ENCODE measurements at places on chromosomes 1 and 21.
A peak's percentile ranks its signal among the peaks of the same experiment; 100 is the strongest.

DNA sequence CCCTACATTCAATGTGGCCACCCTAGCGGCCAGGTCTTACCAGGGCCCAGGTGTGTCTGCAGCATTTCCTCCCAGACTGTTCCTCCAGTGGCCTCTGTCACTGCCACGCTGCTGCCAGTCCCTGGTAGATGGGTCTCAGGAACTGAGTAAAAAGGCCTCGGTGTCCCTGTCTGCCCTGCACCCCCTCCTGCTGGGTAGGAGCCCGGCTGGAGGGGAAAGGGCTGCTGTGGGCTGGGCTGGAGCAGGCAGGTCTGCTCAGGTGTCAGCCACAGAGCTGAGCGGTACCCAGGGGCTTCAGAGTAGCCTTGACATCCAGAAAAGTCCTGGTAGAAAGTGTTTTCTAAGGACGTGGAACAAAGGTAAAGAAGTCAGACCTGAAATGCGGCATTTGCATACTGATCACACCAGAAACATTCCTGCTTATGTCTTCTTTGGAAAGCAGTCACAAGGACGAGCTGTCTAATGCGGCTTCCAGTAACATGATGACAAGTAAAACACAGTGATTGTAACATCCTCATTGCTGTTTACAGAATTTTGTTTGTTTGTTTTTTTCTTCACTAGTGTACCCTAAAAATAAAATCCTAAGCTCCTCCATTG is 32.6 kb downstream of the SEC16B start:
- no peak for ATAC-seq

- no peak for ATAC-seq
Observed at GRCh38 chr1:42592811-42593210, 65.4 kb upstream of the PPIH start.

DNA sequence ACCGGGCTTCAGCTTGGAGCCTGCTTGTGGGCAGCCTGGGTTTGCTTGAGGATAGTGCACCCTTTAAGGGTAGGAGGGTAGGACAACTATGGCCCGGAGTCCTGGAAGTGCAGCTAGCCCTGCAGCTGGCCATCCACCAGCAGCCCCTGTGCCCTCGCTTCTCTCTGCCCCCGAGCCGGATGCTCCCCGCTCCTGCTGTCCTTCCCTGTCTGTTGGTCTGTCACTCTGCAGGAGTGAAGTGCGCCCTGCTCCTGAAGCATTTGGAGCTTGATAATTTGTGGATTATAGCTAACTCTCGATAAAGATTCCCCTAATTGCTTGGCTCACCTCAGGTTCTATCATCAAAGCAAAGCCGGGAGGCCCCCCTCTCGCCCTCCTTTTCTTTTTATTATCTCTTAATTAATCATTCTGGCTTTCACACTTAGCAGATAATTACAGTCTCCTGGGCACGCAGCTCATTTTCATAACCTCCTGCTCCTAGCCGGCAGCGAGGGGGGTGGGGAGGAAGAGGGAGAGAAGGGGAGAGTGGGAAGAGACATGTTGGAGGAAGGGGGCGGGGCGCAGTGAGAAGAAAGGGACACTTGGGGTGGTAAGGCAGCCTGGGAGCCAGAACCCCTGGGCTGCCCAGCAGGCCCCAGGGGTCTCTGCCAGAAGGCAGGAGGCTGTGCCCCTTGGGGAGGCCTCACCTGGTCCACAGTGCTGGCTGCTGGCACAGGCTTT is 14.4 kb downstream of the KIRREL1 start:
- no peak for ATAC-seq

DNA sequence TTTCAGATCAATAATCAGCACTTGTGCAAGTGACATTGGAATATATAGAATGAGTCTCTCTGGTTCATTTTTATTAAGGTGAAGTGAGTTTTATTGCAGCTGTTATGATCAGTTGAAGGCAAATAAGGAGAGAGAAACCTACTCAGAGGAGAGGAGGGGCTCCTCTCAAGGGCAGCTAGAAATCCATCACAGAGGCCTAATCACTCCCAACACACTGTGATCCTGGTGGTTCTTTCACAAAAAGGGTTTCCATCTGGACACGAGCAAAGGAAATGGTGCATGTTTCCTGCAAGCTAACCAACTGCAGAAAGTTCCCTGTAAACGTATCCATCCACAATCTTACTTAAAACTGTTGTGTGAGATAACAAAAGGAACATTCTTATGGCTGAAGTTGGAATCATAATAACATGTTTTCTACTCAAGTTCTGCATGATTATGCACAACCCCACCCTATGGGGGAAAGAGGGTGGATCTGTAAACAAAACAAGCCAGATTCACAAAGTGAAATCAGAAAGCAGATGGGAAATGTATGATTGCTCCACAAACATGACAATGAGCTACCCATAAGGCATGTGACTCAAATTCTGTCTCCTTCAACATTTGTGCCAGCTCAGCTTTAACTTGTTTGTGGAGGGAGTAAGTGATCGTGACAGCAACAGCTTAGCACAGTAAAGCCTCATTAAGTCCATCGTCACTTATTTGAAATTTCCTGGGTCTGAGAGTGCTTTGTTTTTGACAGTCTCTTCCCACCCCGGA is 141.2 kb upstream of the ST6GALNAC5 start:
- ATAC-seq = no peak

DNA sequence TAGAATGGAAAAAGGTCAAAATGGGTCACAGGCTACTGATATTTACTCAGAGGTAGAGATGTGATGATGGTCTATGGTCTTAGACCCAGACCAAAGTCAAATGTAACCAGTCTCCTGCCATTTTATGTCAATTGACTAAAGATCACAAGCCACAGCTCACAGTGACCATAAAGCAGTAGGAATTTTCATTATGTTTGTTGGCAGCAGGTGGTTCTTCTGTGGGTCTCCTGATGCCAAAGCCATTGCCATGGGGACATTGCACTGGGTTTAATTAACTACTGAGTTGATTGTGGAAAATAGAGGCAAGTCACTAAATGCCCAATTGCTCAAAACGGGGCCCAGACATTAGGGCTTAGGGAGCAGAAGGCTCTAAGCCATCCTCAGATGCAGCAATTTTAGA is at the start of gene OR10K2:
TSS of gene OR10K2 (minus strand) at position 101 of the 400 bp plus-strand sequence. CDS start 5,371 bp downstream, outside the sequence.
- no peak for ATAC-seq

- ATAC-seq = no peak
Observed at GRCh38 chr1:92989936-92990583, 28.8 kb upstream of the DIPK1A start.

DNA sequence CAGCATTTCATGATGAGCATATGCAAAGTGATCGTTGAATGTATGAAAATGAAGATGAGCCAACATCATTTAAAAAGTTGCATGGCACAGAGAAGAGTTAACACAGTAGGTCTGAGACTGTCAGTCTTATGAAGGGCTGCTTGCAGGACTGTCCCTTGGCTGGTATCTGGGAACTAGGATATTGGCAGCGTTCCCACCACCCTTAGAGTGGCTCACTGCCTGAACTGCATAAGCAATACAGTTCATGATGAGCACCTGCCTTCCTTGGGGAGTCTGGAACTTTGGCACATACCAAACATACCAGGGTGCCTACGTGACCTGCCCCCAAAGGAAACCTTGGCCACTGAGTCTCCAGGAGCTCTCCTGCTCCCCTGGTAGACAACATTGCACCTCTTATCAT is 161.8 kb downstream of the DSCAM start:
- ATAC-seq = no peak

DNA sequence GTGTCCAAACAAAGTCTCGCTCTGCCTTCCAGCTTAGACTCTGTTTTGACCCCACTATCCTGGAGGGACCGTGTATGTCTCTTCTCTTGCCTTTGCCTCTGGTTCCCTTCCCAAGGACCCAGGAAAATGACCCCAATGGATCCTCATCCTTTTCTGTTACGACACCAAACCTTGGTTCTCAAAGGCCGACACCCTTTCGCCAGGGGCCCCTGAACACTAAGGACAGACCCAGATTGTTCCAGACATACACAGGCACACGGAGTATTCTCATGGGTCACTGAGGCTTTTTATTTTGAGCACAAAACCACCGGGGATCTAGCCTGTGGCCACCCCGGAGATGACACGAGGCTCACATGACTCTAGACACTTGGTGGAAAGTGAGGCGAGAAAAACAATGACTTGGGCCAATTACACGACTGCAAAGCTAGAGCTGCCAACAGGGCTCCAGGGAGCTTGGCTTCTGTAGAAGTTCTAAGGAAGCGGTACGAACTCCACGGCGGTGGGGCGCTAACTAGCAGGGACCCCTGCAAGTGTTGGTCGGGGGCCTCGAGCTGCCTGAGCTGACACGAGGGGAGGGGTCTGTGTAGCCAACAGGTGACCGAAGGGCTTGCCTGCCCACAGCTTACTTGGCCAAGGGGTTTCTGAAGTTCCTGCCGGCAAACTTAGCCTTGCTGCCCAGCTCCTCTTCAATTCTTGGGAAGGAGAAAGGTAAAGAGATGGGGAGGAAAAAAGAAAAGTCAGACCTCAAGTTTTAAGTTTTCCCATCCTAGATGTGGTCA is 17.6 kb downstream of the ENO1 start:
- no peak for ATAC-seq

- ATAC-seq = no peak
Observed at GRCh38 chr1:110120960-110121561, 8.8 kb downstream of the UBL4B start.

GRCh38 chr1:9243066-9243739 is 8.6 kb downstream of the H6PD start:
- ATAC-seq = no peak

- ATAC-seq = no peak
Observed at GRCh38 chr1:83090195-83090594, 908.7 kb downstream of the TTLL7 start.

DNA sequence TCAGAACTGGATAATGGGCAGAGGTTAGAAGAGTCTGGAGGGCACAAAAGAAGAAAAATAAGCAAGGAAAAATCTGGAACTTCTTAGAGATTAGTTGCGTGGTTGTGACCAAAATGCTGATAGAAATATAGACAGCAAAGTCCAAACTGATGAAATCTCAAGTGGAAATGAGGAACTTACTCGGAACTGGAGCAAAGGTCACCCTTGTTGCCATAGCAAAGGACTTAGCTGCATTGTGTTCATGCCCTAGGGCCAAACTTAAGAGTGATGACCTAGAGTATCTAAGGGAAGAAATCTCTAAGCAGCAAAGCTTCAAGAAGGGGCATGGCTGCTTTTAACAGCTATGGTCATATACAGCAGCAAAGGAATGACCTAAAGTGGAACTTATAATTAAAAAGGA is 180.0 kb downstream of the TTLL7 start:
- no peak for ATAC-seq

- ATAC-seq = peak; percentile 47
Observed at GRCh38 chr1:18927654-18928272, 25.4 kb upstream of the ALDH4A1 start.

DNA sequence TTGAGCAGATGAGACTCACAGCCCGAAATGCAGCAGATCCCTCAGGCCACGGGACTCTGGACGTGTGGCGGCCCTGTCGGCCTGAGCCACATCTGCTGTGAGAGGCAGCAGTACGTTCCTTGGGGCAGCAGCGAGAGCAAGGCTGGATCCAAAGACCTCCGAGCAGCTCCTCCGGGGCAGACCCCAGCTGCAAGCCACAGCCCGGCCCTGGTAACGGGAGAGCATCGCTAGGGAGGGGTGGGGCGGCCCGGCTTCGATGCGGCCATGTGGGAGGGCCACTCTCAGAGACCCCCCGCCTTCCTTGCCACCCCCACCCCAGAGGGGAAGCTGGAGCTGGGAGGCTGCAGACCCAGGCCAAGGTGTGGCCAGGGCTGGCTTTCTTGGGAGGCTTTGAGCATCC is 17.8 kb downstream of the PRKCZ start:
- ATAC-seq = no peak

- peak; percentile 63 for ATAC-seq
Observed at GRCh38 chr1:206442101-206442500, 28.2 kb upstream of the IKBKE start.

- ATAC-seq = no peak
Observed at GRCh38 chr1:2853711-2854110, 52.2 kb upstream of the TTC34 start.

DNA sequence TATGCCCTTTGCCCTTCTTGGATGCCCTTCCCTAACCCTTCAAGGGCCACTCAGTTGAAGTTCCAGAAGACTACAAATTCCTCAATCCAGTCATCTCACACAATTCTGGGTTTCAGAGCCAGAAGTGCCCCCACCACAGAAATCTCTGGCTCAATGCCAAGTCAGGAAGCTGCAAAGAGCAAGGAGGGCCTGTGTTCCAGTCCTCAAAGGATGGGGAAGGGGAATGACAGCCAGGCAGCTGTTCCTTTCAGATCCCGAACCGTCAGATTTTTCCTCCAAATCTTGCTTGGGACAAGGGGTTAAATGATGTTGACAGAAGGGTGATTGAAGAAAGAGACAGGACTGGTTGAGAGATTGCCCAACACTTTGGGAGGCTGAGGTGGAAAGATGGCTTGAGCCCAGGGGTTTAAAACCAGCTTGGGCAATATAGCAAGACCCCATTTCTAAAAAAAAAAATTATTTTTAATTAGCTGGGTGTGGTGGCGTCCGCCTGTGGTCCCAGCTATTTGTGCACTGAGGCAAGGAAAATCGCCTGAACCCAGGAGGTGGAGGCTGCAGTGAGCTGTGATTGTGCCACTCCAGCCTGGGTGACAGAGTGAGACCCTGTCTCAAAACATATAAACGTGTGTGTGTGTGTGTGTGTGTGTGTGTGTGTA is 716 bp upstream of the HPDL start:
- ATAC-seq = no peak

DNA sequence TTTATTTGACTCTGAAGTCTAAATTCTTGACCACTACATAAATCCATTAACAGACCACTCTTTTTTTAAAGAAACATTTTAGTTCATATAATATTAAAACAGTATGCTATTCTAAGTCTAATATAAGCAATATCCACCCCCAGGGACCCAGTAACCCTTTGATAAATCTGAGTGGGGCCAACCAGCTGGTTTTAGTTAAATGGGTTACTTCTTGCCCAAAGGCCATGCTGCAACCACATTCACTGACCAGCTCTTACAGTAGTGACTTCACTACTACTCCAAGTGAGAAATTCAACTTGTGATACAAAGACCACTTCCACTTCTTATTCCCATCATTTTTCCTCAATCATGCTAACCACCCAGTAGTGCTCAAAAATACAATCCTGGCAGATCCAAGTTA is 20.5 kb downstream of the FUBP1 start:
- no peak for ATAC-seq

GRCh38 chr1:59477286-59477685 is 180.4 kb downstream of the FGGY start:
- ATAC-seq = peak; percentile 95

DNA sequence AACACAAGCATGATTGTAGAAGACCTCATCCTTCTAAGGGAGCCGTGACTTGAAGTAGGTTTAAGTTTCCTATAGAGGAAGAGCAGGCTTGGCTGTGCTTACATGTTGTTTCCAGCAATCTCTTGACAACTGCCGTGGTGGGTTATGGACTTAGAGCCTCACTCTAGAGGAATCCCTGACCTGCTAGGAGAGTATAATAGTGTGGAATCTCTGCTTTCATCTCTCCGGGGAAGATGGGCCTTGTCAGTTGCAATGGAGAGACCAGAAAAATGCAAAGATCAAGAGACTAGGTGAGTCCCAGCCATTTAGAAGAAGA is 137.6 kb downstream of the MIS18A start:
- ATAC-seq = no peak

- no peak for ATAC-seq
Observed at GRCh38 chr1:14522926-14523241, 75.6 kb upstream of the KAZN start.

Data from activated T-helper 17 cell treated with anti-CD3 and anti-CD28 coated beads, Interleukin-2, amount 50 U/mL, for 72 hours (primary cell).